ENCODE measurements at places on chromosomes 2 and 18.

- DNase-seq, result no peak
These were observed 44.6 kb downstream of the TBC1D8 start for GRCh38 chr2:101106453-101107181.

- no peak for DNase-seq
These were observed 317.8 kb downstream of the AGAP1 start for GRCh38 chr2:235811446-235812184.

GRCh38 chr2:240936106-240936505, 30.0 kb downstream of the CROCC2 start:
- DNase-seq, result no peak

DNA sequence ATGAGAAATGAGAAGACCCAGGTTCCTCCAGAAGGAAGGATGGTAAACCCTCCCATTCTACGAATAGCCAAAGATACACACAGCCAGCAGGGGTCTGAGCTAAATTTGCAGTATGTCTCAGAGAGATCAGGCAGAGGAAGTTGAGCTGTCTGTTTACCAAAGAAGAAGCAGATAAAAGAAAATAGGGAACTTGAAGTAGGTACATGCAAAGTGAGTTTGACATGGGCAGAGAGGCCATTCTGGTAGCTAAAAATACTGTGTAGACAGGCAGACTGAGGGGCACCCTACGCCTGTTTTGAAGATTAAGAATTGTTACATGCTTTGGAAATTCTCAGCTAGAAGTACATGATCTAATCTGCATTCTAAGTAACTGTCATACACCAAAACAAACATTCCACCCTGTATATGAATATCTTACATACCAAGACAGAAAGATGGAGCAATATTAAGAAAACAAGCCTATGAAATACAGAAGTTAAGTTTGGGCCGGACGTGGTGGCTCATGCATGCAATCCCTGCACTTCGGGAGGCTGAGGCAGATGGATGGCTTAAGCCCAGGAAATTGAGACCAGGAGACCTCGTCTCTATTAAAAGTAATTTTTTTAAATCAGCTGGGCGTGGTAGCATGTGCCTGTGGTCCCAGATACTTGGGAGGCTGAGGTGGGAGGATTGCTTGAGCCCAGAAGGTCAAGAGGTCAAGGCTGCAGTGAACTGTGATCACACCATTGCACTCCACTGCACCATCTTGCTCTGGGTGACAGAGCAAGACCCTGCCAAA, 157.9 kb downstream of the ANKRD44 start:
- peak; percentile 46 for DNase-seq

- DNase-seq, result no peak
These were observed 53.8 kb upstream of the FOSL2 start for GRCh38 chr2:28338831-28339321.

- no peak for DNase-seq
These were observed 2.9 kb upstream of the EML6 start for GRCh38 chr2:54720563-54720962.

DNA sequence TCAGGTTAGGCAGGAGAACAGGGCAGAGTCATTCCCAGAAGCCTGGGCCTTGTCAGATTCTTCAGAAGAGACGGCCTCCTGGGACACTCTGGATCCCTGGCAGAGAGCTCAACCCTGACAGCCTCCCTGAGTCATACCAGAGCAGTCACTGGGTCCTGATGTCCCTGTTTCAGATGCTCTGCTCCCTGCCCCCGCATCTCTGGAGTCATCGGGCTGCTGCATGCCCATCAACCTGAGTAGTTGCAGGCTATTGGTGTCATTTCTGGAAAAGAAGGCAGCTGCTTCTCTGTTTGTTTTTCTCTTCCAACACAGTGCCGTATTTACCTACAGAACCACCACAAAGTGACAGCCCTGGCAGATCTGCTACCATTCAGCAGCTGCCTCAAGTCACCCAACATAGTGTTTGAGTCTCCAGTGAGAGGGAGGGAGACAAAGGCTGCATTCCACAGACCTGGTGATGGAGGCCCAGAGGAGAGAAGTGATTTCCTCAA, 145.1 kb downstream of the B3GNT2 start:
- no peak for DNase-seq

DNA sequence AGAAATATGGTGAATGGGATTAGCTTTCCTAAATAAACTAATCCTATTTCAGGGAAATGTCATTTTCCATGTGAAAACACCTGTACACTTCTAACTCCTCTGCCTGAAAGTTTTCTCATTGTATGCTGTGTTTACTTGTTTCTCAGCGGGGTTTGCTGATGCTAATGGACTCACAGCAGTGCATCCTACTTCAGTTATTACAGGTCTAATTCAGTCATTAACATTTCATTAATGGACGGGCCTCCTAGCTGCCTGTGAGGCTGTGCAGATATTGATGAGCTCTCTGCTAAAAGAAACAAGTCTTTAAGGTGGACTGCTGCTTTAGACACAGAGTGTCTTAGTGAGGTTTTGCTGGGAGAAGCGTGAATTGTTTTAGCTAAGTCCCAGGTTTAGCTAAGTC, 1342.0 kb upstream of the ZEB2 start:
- DNase-seq, result no peak

GRCh38 chr2:105570757-105571156, 171.9 kb upstream of the FHL2 start:
- no peak for DNase-seq

GRCh38 chr18:58527952-58528287, 101.0 kb downstream of the ALPK2 start:
- DNase-seq, result no peak

DNA sequence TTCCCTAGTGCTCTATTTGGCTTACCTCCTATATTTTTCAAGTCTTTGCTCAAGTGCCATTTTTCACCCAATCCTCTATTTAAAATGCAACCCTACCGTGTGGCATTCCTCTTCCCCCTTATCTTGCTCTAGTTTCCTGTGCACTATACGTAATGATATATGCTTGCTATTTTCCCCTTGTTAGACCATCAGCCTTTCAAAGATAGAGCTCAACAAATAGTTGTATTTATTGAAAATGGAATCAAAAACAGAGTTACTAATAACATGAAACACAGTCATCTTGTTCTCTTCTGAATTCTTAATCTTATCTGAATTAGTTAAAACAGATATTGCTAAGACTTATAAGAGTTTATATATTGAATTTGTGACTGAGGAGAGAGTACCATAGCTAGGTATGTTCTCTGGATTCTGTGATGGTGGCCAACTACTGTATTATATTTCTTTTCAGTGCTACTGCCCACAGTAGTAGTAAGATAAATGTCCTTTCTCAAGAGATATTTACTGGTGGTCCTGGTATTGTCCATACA, 55.3 kb downstream of the CAB39 start:
- no peak for DNase-seq

- DNase-seq, result no peak
These were observed 5.4 kb downstream of the BOLA3 start for GRCh38 chr2:74142340-74142739.

DNA sequence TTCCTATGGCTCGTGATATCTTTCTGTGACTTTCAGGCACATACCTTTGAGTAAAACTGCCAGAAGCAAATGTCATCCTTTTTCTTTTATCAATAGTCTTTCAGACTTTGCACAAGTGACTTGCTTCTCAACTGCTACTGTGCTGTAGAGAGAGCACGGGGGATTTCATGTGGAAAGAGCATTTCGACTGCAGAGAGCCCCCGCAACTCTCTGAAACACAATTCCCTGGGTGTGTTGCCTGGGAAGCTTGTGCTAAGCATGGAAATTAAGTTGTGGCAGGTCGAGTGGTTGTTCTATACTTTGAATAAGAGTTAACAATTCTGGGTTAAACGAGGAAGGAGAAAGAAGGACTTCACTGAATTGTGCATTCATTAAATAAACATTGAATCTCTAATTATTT, 659.1 kb downstream of the TDRD15 start:
- DNase-seq, result no peak

GRCh38 chr2:144471305-144472045, 48.4 kb downstream of the ZEB2 start:
- DNase-seq, result no peak

DNA sequence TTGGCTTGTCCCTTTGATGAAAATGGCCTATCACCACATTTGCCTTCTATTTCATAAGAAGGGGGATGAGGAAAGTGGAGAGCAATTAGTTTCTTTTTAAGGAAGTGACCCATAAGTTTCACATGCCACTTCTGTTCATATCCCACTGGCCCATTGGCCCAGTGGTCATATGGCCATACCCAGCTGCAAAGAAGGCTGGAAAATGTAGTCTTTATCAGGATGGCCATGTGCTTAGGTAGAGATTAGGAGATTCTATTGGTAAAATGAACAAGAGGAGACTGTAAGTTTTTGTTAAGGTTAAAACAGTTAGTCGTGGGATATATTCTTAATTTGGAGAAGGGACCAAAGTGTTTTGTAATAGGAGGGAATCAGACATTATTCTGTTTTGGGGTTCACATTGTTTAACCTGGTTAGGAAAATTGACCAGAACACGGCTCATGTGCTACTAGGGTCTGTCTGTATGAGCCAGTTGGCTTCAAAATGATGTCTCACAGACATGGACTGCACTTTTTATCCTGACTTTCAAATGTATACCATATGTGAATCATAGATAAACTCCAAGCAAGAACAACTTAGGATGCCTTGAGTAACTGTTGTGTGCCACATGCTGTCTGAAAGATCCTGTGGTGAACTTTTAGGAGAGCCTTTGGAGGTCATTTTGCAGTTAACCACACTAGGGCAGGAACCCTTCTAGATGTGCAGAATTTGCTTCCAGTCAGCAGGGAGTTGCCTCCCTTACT, 17.3 kb downstream of the PLCL1 start:
- DNase-seq, result no peak

DNA sequence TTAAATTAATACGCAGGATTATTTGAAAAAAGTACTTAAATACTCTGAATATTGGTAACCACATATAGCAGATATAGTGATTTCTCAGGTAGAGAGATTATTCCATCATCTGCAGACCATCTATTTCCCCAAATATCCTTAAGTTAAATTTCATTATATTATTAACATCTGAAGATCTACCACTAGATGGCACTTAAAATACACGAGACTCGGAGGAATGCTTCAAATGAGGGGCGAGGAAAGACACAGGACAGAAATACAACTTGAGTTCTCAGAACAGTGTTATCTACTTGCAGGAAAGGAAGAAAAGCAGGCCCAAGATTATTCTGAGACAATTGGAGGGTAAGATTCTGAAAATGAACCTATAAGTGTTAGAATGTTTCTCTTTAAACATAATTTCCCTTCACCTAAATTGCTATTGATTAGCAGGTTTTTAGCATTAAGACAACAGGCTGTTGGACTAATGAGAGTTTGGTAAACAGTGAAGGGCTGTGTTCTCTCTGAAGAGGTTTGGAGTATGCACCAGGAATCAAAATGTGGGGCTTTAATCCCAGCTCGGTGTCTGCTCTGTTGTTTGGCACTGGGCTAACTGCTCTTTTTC, 76.9 kb upstream of the GCFC2 start:
- no peak for DNase-seq

GRCh38 chr2:64203131-64203857, 59.1 kb upstream of the PELI1 start:
- no peak for DNase-seq

DNA sequence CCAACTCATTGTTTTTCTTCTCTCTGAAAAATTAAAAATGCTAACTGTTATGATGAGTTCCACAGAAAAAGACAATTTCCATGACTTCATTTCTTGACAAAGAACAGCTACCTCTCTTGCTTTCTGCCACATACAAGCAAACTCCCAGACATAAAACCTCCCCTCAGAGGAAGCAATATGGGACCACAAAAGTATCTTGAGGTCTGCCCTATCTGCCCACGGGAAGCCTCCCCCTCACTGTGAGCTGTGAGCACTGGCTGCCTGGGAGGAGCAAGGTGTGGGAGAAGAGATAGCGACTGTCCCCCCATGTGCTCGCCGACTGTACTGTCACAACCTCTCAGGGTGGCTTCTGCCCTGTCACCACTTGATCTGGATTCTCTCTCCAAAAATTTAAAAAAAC, 69.7 kb upstream of the NRP2 start:
- no peak for DNase-seq

- DNase-seq, result no peak
These were observed 19.1 kb upstream of the LRRTM1 start for GRCh38 chr2:80323610-80324009.

GRCh38 chr2:129748653-129749052, 230.8 kb upstream of the RAB6C start:
- no peak for DNase-seq

DNA sequence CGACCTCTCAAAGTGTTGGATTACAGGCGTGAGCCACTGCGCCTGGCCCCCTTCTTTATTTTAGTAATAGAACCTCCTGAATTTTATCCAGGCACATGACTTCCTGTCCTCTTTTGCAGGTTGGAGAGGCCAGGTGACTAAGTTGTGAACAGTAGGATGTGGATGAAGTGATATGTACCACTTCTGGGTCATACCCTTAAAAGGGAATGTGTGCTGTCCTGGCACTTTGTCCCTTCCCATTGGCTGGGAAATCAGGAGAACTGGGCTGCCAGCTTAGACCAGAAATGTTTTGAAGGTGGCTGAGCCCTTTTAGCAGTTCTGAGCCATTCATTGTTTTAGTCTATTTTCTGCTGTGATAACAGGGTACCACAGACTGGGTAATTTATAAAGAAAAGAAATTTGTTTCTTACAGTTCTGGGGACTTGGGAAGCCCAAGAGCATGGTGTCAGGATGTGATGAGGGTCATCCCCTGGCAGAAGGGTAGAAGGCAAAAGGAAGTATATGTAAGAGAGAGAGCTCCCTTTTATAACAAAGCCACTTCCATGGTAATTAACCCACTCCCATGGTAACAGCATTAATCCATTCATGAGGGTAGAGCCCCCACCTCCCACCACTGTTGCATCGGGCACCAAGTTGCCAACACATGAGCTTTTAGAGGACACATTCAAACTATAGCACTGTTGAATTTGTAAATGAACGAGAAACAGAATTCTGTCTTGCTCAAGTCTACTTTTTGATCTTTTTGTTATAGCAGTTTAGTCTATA, 79.1 kb downstream of the TTC27 start:
- no peak for DNase-seq

DNA sequence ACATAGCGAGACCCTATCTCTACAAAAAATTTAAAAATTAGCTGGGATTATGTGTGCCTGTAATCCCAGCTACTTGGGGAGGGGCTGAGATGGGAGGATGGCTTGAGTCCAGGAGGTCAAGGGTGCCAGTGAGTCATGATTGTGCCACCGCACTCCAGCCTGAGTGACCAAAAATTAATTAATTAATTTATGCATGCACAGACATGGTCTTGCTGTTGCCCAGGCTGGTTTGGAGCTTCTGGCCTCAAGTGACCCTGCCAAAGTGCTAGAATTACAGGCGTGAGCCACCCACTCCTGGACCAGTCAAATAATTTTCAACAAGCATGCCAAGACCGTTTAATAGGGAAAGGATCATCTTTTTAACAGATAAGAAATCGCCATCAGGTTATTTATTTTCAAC, 57.7 kb upstream of the TFCP2L1 start:
- no peak for DNase-seq
